Activated B cell treated with CpG ODN at 0.5 μM for 24 hours (primary cell): ENCODE measurements at places on chromosomes 7 and 10. TPM values are rescaled to one million over a fixed set of nuclear protein-coding genes. Genes with fewer than 3 reads are reported as not detected.

- no peaks in the 10 kb centered on the region for H3K27me3 ChIP-seq
- H3K4me3 ChIP-seq: no peak overlapping the region
These were observed 220.2 kb downstream of the PHF14 start for GRCh38 chr7:11193888-11194287.

- peak overlapping the region; percentile 88 for H3K4me3 ChIP-seq
- H3K27ac ChIP-seq: peak overlapping the region; percentile 51
- H3K36me3 ChIP-seq: peaks cover 38% of the 10 kb centered on the region
- no peak for DNase-seq
These were observed 819 bp downstream of the POLD2 start for GRCh38 chr7:44122529-44122928.

Gene HOXA11
- total RNA-seq: not detected in 2 replicates

Gene FKBP6
- not detected in 2 replicates for total RNA-seq

DNA sequence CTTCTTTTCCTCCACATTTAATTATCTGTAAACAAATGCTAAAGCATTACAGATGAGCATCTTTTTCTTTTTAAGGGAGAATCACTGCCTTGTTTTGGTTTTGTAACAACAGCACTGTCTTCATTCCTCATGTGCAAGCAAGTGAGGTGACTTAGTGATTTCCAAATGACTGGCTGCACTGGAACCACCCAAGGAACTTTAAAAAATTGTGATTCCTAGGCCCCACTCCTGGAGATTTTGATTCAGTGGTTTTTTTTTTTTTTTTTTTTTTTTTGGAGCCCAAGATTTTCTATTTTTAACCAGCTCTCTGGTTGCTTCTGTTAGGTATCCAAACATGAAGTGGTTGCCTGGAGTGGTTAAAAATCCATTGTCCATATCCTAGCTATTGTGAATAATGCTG is 176.2 kb downstream of the LRMDA start:
- H3K4me1 ChIP-seq: peaks cover 9% of the 10 kb centered on the region
- DNase-seq: no peak
- no peak overlapping the region for H3K27ac ChIP-seq
- no peaks in the 10 kb centered on the region for H3K36me3 ChIP-seq
- no peak overlapping the region for H3K4me3 ChIP-seq
